Stimulated activated CD8-positive, alpha-beta memory T cell treated with anti-CD3 and anti-CD28 coated beads, Interleukin-2, amount 100 ng/mL, for 1 hour (primary cell): ENCODE measurements at places on chromosomes 16 and 17.
A peak's percentile ranks its signal among the peaks of the same experiment; 100 is the strongest.

GRCh38 chr17:64180089-64181073 is 50.4 kb upstream of the ERN1 start:
- no peak for DNase-seq

GRCh38 chr16:17643935-17644334 is 173.2 kb upstream of the XYLT1 start:
- DNase-seq, result no peak

DNA sequence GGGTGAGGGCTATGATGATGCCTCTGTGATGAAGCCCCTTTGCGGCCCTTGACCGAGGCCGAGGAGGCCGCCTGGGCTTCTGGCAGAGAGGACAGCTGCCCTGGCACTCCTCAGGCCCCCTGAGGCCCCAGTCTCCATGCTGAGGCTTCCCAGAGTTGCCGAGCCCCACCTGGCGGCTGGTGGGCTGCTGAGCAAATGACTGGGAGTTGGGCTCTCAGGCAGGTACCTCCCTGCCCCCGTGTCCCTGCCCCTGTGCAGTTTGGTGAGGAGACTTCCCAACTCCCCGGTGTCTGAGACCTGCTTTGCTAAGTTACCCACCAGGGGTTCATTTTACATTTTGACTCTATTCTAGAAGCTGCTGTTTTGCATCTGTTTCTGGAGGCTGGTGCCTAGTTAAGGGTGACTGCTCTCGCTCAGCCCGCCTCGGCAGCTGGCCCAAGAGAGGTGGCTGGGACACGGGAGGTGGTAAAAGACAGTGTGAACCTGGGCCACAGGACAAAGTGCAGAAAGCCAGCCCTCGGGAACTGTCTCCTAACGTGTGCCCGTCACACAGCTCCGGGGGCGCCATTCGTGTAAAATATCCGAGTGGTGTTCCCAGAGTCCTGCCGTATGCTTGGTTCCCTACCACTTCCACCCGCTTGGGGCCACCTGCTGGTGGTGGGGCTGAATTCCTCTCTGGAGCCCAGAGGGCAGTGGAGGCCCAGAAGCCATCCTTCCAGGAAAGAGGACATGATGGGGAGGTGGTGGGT is 134.5 kb downstream of the RAB11FIP4 start:
- no peak for DNase-seq

DNA sequence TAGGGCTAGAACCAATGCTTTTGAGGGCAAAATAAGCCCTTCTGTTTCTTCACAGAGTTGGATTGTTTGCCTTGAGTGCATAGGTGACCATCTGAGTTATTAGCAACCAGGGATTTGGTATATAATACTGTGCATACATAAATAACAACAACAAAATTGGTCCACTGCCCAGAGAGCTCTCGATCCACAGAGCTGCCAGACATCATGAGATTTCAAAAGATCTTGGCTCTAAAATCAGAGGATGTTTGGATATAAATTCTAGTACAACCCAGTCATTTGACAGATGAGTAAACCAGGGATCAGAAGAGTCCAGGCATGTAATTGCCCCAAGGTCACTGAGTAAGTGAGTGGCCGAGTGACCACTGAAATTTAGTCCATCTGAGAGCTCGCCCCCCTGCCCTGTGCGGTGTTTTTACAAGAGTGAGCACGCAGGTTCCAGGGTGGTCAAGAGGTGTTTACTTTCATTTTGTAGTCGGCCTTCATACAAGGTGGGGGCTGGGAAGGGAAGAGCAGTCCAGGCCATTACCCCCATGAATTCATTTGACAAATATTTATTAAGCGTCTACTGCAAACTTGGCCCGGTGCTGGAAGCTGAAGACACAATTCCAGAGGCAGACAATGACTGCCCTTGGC is 1.8 kb upstream of the MT2A start:
- DNase-seq, result no peak

- DNase-seq, result no peak
Measured at GRCh38 chr16:15049581-15050180, 6.2 kb downstream of the NTAN1 start.

GRCh38 chr17:21194226-21194625 is 19.7 kb downstream of the TMEM11 start:
- no peak for DNase-seq

- DNase-seq, result no peak
Measured at GRCh38 chr17:39166437-39167335, 725 bp upstream of the ARL5C start.

GRCh38 chr17:72816406-72816805 is 276.1 kb downstream of the SLC39A11 start:
- DNase-seq, result no peak

GRCh38 chr17:45790296-45790922 is 6.3 kb downstream of the CRHR1 start:
- DNase-seq, result no peak

GRCh38 chr17:54834086-54834485 is 66.6 kb upstream of the TOM1L1 start:
- DNase-seq, result no peak

DNA sequence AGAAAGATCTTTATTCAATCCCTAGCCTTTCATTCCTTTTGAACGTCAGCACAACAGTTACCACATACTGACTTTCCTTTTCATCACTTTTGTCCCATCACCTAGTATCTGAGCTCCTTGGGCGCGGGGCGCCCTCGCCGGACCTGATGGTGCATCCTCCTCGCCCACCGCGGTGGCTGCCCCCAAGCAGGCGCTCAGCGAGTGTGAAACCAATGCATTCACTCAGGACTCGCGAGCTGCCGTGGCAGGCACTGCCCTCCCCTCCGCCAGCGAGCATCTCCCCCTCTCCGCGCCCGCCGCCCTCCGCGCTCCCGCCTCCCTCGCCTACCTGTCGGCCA is 756 bp downstream of the KLHL11 start:
- DNase-seq, result peak; percentile 30

- DNase-seq, result no peak
Measured at GRCh38 chr17:19263641-19264051, 26.5 kb downstream of the EPN2 start.

- no peak for DNase-seq
Measured at GRCh38 chr16:85126394-85126704, 14.1 kb upstream of the CIBAR2 start.

DNA sequence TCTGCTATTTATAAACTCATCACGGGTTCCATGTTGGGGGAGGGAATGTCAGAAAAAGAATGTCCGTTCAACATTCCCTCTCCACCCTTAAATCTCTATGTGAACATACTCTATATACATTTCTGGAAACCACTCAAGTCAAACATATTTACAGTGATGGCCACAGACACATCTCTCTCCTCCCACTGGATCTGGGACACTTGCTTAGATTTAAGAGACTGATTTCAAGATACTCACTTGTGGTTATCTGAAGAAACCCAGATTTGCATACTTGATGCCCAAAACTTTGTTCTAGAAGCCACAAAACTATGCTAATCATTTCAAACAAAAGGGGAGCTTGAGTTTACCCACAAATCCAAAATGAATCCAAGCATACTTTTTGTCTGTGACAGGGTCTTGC is 182.9 kb upstream of the SOX9 start:
- no peak for DNase-seq
